ENCODE measurements at places on chromosomes 16 and 17.

DNA sequence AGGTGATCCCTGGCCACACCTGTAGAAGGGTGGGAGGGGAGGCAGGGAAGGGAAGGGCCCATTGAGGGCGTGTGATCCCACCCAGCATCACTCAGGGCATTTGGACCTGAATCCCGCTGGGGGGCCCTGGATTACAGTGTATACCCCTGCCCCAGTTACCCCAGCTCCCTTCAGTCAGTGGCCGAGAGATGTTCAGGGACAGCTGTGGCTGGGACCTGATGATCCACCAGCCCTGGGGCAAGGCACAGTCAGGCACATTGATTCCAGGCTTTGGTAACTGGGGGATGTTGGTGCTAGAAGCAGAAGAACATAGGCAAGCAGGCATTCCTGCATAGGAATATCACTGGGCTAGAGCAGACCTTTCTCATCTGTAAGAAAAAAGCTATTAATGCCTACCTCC is 170.3 kb downstream of the FOXL1 start:
- H3K36me3 ChIP-seq: no peaks in the 10 kb centered on the region
- no peak overlapping the region for H3K4me3 ChIP-seq
- DNase-seq: no peak
- no peak overlapping the region for H3K27ac ChIP-seq
- H3K27me3 ChIP-seq: peaks cover 8% of the 10 kb centered on the region

DNA sequence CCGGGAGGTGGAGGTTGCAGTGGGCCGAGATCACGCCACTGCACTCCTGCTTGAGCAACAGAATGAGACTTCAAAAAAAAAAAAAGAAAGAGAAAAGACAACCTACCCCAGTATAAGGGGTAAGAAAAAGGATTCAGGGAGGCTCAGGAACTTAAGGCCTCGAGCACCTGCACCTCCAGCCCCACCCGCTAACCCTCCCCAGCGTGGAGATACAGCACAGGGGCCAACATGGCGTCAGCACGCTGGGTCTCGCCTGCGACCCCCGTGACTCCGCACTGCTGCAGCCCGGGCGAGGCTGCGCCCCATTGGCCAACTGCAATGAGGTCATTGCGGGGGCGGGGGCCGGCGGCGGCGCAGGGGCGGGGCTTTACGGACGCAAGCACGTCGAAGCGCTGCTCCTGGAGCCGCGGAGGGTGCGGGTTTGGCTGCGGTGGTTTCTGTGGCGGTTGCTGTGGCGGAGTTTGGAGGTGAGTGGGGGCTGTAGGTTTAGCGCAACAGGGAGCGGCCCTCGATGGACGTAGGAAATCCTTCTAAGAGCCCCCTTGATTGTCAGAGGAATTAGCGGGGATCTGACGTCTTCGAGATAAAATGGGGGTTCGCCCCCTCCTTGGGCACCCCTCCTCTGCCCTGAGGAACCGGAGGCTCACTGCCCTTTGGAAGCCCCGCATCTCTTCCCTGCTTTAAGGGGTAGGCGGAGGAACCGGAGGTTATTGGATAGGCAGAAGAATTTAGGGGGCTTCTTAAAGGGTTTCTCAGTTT is at the start of gene ATP6V0A1:
Gene ATP6V0A1, plus strand, starts transcription at position 382 of the 759 bp plus-strand sequence. CDS start 2,017 bp downstream, outside the sequence.
- H3K4me1 ChIP-seq: peaks cover 44% of the 10 kb centered on the region
- H3K36me3 ChIP-seq: peaks cover 5% of the 10 kb centered on the region
- peak; percentile 89 for DNase-seq
- peak within 1 kb of the TSS; percentile 93 for H3K27ac ChIP-seq
- peaks cover 16% of the 10 kb centered on the region for H3K27me3 ChIP-seq

- DNase-seq: peak; percentile 86
- no peak overlapping the region for H3K27ac ChIP-seq
- H3K4me1 ChIP-seq: peaks cover 2% of the 10 kb centered on the region
- H3K4me3 ChIP-seq: no peak overlapping the region
- H3K27me3 ChIP-seq: peaks cover 1% of the 10 kb centered on the region
These were observed 63.5 kb upstream of the PVALEF start for GRCh38 chr17:81101614-81102306.

GRCh38 chr17:4518901-4519300 is 20.2 kb downstream of the SPNS2 start:
- no peaks in the 10 kb centered on the region for H3K4me1 ChIP-seq
- H3K27ac ChIP-seq: no peak overlapping the region
- no peak for DNase-seq
- no peak overlapping the region for H3K4me3 ChIP-seq
- H3K27me3 ChIP-seq: no peaks in the 10 kb centered on the region

DNA sequence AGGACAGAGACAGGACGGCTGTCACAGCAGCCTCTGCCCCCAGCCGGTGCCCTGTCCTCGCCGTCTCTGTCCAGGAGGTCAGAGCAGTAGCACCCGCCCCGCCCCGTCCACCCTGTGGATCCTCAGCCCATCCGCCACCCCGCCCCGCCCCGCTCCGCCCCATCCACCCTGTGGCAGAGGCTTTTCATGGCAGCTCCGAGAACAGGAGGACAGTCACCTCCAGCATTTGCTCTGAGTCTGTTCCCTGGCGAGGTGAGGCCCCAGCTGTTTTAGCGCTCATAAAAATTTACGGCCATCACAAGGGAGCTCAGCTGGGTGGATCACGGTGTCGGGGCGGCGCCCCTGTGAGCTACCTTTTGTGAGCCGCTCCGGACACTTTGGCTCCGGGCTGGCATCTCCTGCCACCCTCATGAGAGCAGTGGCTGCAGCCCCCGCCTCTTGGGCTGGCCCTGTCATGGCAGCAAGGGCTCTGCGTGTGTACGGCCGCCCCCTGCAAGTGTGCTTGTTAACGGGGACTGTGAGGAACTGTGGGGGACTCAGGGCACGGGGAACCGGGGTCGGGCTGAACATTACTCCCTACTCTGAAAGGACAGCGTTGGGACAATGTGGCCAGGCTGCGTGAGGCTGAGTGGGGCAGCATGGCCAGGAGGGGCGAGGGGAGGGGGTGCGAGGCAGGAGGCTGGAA is 32.3 kb upstream of the GNG13 start:
- H3K27me3 ChIP-seq: no peaks in the 10 kb centered on the region
- DNase-seq: no peak
- H3K4me1 ChIP-seq: no peaks in the 10 kb centered on the region
- no peak overlapping the region for H3K27ac ChIP-seq
- H3K4me3 ChIP-seq: no peak overlapping the region

GRCh38 chr16:6884002-6884401 is 448.6 kb upstream of the RBFOX1 start:
- no peaks in the 10 kb centered on the region for H3K36me3 ChIP-seq
- H3K4me1 ChIP-seq: no peaks in the 10 kb centered on the region
- H3K4me3 ChIP-seq: no peak overlapping the region
- no peaks in the 10 kb centered on the region for H3K27me3 ChIP-seq
- H3K27ac ChIP-seq: no peak overlapping the region

DNA sequence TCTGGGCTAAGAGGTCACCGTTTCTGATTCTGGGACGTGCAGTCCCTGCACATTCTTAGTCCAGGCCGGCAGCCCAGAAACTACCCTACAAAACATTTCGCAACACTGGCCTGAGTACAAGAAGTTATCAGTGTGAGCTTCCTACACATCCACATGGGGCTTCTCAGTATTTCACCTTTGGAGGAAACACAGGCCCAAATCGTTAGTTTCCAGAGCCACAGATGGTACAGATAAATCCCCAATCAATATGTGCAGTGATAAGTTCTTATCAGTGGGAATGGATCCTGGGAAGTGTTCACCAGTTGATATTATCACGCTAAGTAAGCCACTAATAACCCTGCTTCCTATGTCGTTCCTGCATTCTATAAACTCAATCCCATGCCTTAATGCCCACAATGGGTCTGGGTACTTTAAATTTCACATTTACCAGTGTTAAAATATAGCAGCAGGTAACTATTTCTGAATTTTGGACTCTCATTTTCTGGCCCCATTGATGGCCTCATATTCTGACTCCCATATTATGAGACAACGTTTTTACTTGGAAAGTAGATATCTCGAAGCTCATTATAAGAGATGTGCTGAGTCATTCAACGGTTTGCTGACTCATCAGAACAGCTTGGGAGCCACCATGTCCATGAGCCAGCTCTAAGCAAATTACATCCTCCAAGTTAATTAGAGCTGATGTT is 370.2 kb upstream of the MAF start:
- no peak for DNase-seq
- no peak overlapping the region for H3K27ac ChIP-seq
- no peaks in the 10 kb centered on the region for H3K4me1 ChIP-seq
- no peak overlapping the region for H3K4me3 ChIP-seq

- H3K27me3 ChIP-seq: no peaks in the 10 kb centered on the region
- H3K4me1 ChIP-seq: no peaks in the 10 kb centered on the region
- H3K4me3 ChIP-seq: no peak overlapping the region
- no peak for DNase-seq
These were observed 157.5 kb upstream of the MON1B start for GRCh38 chr16:77033516-77033915.

DNA sequence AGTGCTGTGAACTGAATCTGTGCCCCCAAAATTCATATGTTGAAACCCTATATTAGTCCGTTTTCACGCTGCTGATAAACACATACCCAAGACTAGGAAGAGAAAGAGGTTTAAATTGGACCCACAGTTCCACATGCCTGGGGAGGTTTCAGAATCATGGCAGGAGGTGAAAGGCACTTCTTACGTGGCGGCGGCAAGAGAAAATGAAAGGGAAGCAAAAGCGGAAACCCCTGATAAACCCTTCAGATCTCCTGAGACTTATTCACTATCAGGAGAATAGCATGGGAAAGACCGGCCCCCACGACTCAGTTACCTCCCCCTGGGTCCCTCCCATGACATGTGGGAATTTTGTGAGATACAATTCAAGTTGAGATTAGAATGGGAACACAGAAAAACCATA is 3.7 kb upstream of the SPDYE4 start:
- no peak for DNase-seq
- no peaks in the 10 kb centered on the region for H3K36me3 ChIP-seq
- no peaks in the 10 kb centered on the region for H3K4me1 ChIP-seq
- peaks cover 18% of the 10 kb centered on the region for H3K27me3 ChIP-seq

- no peak for DNase-seq
- no peaks in the 10 kb centered on the region for H3K36me3 ChIP-seq
- peaks cover 2% of the 10 kb centered on the region for H3K27me3 ChIP-seq
- H3K4me3 ChIP-seq: no peak overlapping the region
- H3K4me1 ChIP-seq: no peaks in the 10 kb centered on the region
- no peak overlapping the region for H3K27ac ChIP-seq
These were observed 11.8 kb upstream of the ALDH3A1 start for GRCh38 chr17:19759568-19760549.

- H3K27ac ChIP-seq: no peak overlapping the region
- DNase-seq: no peak
- H3K27me3 ChIP-seq: no peaks in the 10 kb centered on the region
- no peak overlapping the region for H3K4me3 ChIP-seq
- no peaks in the 10 kb centered on the region for H3K4me1 ChIP-seq
These were observed 225.6 kb upstream of the HSBP1 start for GRCh38 chr16:83581994-83582747.

- peak overlapping the region; percentile 87 for H3K4me3 ChIP-seq
- H3K4me1 ChIP-seq: peaks cover 28% of the 10 kb centered on the region
- H3K27ac ChIP-seq: peak overlapping the region; percentile 82
- H3K27me3 ChIP-seq: no peaks in the 10 kb centered on the region
- DNase-seq: peak; percentile 89
- no peaks in the 10 kb centered on the region for H3K36me3 ChIP-seq
These were observed 12.7 kb upstream of the ALDOA start for GRCh38 chr16:30052671-30053372.

- no peak overlapping the region for H3K27ac ChIP-seq
- DNase-seq: no peak
- peaks cover 45% of the 10 kb centered on the region for H3K27me3 ChIP-seq
- no peaks in the 10 kb centered on the region for H3K36me3 ChIP-seq
These were observed 18.9 kb upstream of the RAP1GAP2 start for GRCh38 chr17:2777242-2777867.

GRCh38 chr17:60827943-60828342 is 150.3 kb downstream of the BCAS3 start:
- H3K4me1 ChIP-seq: no peaks in the 10 kb centered on the region
- H3K36me3 ChIP-seq: no peaks in the 10 kb centered on the region
- H3K4me3 ChIP-seq: no peak overlapping the region
- H3K27me3 ChIP-seq: no peaks in the 10 kb centered on the region

GRCh38 chr16:65429504-65430181 is 307.8 kb upstream of the CDH11 start:
- H3K4me1 ChIP-seq: no peaks in the 10 kb centered on the region
- no peaks in the 10 kb centered on the region for H3K27me3 ChIP-seq
- H3K27ac ChIP-seq: no peak overlapping the region
- no peak overlapping the region for H3K4me3 ChIP-seq
- H3K36me3 ChIP-seq: no peaks in the 10 kb centered on the region
- DNase-seq: no peak

- H3K36me3 ChIP-seq: no peaks in the 10 kb centered on the region
- H3K27me3 ChIP-seq: peaks cover 27% of the 10 kb centered on the region
- H3K4me1 ChIP-seq: no peaks in the 10 kb centered on the region
- H3K27ac ChIP-seq: no peak overlapping the region
- H3K4me3 ChIP-seq: no peak overlapping the region
These were observed 12.1 kb downstream of the TTLL6 start for GRCh38 chr17:48804936-48805411.

- H3K27me3 ChIP-seq: no peaks in the 10 kb centered on the region
- H3K4me3 ChIP-seq: no peak overlapping the region
- peaks cover 8% of the 10 kb centered on the region for H3K4me1 ChIP-seq
- no peak for DNase-seq
These were observed 59.4 kb downstream of the MFSD11 start for GRCh38 chr17:76797241-76797840.

- H3K4me3 ChIP-seq: peak overlapping the region; percentile 64
- peaks cover 19% of the 10 kb centered on the region for H3K27me3 ChIP-seq
- DNase-seq: peak; percentile 59
- peaks cover 21% of the 10 kb centered on the region for H3K4me1 ChIP-seq
- H3K27ac ChIP-seq: no peak overlapping the region
- H3K36me3 ChIP-seq: peaks cover 16% of the 10 kb centered on the region
These were observed 4.0 kb upstream of the IL17C start for GRCh38 chr16:88634141-88634993.

DNA sequence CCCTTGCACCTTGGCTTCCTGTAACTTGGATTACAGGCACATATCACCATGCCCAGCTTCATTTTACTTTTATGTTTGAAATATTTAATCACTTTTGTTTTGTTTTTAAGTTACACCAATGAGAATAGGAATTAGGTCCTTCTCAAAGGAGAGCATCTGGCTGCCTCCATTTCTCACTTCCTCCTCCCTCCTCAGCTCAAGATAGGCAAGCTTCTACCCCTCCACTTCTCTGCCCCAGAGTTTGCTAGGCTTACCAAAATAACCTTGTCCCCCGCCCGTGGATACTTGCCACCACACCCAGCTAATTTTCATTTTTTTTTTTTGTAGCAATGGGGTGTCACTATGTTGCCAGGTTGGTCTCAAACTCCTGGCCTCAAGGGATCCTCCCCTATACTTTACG is 17.9 kb downstream of the GABARAPL2 start:
- no peak overlapping the region for H3K27ac ChIP-seq
- H3K36me3 ChIP-seq: peaks cover 10% of the 10 kb centered on the region
- H3K4me1 ChIP-seq: peaks cover 7% of the 10 kb centered on the region
- no peak for DNase-seq
- no peak overlapping the region for H3K4me3 ChIP-seq

GRCh38 chr17:77320044-77320440 is 179.3 kb downstream of the SEC14L1 start:
- H3K27ac ChIP-seq: no peak overlapping the region
- H3K4me3 ChIP-seq: peak overlapping the region; percentile 57
- H3K27me3 ChIP-seq: no peaks in the 10 kb centered on the region

- no peak overlapping the region for H3K27ac ChIP-seq
- H3K4me1 ChIP-seq: no peaks in the 10 kb centered on the region
- no peak overlapping the region for H3K4me3 ChIP-seq
- DNase-seq: no peak
- H3K36me3 ChIP-seq: no peaks in the 10 kb centered on the region
- peaks cover 26% of the 10 kb centered on the region for H3K27me3 ChIP-seq
These were observed 19.9 kb downstream of the ARL4D start for GRCh38 chr17:43418441-43419374.
